ENCODE measurements at places on chromosomes 6 and 20. TPM values are rescaled to one million over a fixed set of nuclear protein-coding genes. Genes with fewer than 3 reads are reported as not detected.

DNA sequence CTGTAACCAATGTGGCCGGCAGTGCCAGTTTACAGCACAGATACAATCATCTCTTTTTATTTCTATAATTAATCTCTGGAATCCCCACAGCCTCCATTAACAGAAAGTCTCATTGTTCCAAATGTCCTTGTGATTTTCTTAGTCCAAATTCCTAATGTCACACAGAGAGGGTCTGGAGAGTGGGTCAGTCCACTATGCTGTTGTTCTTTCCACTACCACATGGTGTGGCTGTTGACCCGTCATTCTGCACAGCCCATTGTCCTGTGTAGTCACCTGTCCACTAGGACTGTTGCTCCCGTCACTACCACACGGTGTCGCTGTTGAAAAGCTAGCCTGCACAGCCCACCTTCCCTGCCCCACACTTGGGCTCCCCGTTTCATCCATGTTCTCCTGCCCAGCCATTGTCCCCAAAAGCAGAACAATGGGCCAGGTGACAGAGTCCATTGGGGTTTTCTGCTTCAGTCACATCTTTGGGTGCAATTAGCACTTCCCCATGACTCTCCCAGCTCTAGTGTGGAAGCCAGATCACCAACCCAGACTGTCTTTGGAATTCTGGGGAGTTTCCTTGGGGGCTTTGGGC is 8.6 kb upstream of the LBP start:
- no peak for DNase-seq

- DNase-seq, result no peak
These were observed 31.3 kb upstream of the HEY2 start for GRCh38 chr6:125718109-125718508.

DNA sequence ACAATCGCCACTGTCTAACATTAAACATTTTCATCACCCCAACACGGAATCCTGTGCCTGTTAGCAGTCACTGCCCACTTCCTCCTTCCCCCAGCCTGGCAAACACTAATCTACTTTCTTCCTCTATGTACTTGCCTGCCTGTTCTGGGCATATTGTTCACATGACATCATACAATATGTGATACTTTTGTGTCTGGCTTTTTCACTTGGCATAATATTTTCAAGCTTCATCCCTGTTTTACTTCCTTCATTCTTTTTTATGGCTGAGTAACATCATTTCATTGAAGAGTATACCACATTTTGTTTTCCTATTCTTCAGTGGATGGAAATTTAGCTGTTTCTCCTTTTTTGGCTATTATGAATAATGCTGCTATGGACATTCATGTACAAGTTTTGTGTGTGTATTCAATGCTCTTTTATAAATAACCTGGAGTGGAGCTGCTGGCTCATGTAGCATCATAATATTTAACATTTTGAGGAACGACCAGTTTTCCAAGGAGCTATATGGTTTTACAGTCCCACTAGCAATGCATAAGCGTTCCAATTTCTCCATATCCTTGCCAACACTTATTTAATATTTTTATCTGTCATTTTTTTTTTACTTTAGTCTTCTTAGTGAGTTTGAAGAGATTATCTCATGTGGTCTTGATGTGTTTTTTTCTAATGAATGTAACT is 360.1 kb downstream of the HDGFL1 start:
- DNase-seq, result no peak

DNA sequence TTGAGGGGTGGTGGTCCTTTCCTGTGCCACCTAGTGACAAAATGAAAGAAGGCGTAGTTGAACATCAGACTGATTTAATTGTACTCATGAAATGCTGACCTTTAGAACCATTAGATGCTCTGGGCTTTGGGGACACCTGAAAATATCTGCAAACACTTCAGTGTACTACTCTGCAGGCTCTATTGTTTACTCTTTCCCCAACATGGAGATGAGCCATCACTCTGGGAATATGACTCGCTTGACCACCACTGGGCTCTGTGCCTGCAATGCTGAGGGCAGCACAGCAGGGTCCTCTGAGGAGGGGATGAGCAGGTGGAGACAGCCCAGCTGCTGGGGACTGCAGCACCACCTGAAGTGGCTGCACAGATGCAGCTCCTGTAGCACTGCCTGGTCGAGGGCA is 74.8 kb upstream of the SLC24A3 start:
- no peak for DNase-seq

DNA sequence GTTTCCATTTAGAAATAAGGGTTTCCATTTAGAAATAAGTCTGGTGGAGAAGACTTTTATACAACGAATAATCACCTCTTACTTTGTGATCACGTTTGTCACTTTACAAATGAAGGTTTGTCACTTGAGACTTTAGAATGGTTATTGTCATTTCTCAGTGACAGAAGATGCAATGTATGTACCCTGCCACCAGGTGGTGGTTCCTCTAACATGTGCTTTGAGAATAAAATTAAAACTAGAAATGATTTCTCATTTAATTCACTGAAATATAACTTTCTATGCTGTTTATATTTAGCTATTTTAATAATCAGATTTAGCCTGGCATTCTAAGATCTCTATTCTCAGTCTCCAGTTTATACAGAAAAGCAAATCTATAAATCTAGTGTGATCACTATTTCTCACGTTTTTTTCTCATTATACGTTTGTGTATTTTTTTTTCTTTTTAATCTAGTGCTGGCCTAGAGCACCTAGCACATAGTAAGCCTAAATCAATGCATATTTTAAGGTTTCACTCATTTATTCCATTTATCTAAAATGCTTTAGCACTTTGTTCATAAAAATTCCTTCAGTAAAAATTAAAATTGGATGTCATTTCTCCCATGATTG is 57.4 kb upstream of the TFAP2D start:
- no peak for DNase-seq

DNA sequence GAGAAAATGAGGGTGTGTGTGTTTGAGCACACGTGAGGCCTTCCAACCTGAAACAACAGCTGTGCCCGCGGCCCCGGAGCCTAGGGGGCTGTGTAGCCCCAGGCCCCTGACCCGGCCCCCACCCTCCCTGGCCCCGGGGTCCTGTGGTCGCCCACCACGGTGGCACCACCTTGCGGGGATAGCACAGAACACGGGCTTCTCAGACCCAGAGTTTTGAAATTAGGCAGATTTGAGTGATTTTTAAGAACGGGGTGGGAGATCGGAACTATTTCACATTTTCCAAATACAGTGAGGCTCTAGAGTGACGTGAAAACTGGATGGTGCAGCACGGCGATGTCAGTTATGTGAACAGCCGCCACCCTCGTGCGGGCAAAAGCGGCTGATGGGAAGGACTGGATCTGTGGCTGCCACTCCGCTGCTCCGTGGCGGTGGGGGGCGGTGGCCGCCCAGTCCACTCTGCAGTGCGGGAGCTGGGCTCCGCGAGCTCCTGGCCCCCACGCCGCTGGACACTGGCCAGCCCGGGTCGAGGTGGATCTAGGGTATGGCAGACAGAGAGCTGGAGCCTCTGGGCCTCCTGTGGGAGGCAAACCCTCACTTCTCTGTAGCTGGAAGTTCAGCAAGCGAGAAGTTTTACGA is 17.3 kb upstream of the BHLHE23 start:
- DNase-seq, result no peak

DNA sequence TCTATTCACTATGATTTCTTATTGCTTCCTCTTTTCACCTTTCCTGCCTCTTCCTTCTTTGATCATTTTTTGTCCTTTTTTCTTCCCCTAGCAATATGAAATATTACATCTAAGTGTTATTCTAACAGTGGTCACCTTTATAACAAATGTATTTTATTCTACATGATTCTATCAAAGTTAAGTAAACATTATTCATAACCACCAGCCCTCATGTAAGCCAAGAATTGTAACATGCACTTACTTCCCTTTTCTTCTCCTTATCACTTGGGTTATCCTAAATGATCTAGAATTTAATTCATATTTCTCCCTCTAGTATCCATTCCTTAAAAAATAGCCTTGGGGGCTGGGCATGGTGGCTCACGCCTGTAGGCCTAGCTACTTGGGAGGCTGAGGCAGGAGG is 88.3 kb upstream of the SLC22A23 start:
- no peak for DNase-seq

GRCh38 chr6:15511248-15512125 is 151.3 kb downstream of the DTNBP1 start:
- DNase-seq, result no peak

DNA sequence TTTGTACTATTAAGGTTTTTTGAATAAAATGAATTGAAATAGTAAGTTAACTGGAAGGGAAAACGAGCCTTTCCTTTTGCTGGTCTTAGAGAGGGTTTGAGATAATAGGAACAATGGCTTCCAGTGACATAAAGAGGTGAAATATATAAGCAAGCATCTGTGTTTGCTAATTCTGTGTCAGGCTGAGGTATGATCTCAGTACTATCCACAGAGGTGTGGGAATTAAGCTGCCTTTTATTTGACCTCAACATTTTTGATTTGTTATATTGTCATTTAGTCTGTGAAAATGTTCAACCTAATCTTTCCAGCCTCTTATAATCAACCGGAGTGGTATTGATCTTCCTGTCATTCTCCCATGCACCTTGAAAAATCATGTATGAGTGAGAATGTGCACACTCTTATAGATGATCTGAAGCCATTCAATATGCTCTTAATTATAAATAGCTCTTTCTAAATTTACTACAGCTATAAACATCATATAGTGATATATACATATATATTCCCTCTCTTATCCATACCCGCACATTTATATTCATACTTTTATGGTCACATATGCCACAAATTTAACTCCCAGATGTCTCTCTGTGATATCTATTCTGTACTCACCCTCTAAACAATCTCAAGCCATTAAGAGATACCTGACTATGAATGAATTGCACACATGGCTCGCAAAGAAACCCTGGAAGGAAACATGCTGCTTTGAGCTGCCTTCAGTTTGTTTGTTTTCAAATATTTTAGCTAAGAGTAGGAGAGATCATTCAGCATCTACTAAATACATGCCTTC is 754.7 kb upstream of the NRSN1 start:
- DNase-seq, result no peak

DNA sequence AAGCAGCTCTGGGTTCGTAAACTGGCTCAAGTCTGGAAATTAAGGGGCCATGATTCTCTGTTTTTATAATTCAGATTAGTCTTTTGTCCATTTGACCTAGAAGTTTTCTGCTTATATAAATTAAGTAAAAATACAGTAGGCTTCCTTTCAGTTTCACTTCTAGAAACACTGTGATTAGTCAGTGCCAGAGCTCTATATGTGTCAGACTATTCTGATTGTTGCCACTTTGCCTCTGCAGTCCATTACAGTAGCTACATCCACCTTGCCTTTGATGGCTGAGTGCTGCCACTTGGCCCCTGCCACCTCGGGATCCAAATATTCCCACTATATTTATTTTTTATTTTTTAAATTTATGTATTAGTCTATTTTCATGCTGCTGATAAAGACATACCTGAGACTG is 7.9 kb downstream of the ZC2HC1B start:
- DNase-seq, result no peak

- DNase-seq, result no peak
These were observed 202.5 kb downstream of the TFAP2B start for GRCh38 chr6:51021171-51021570.

DNA sequence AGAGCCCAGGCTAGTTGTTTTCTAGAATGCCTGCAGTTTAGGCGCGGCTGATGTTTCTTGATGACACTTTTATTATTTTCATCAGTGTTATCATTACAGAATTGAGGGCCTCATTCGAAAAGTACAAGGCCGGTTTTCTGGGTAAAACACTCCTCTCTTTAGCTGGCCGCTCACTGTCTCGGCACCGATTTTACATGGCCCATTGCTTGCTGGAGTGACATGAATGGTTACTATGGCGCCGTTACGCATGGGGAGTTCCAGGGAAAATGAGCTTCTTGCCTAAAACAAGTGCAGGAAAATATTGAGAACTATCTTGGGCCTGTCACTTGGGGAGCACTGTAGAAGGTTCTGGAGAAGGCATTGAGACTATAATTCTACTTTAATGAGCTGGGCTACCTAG is 317.8 kb downstream of the CDH4 start:
- DNase-seq, result no peak

GRCh38 chr6:137282254-137282653 is 63.1 kb upstream of the IFNGR1 start:
- DNase-seq, result no peak

GRCh38 chr6:43174263-43175112 is 3.4 kb downstream of the SRF start:
- DNase-seq, result peak; percentile 99

DNA sequence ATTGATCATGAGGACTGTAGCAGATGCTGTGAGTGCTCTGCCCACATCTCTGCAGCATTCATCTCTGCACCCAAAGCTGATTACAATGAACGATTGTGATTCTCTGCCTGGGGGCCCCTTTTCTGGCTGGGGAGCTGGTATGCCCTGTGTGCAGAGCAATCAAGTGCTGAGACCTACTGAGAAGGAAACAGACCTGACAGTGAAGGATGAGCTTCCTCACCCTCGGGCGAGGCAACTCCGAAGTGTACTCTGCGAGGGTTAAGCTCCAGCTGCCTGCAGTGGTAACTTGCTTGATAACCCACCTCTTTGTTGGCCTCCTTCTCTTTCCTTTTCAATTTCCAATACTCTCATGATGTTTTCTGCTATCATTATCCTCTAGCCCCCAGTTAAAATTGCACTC is 289.7 kb upstream of the RNF24 start:
- DNase-seq, result no peak

- DNase-seq, result no peak
These were observed at the start of gene SGK1 for GRCh38 chr6:134317471-134318131. Gene SGK1, minus strand, starts transcription at chr6:134318112. Its CDS starts 652 bp downstream, at chr6:134317460.

The GJE1 gene
- not detected for total RNA-seq

The ZBTB46 gene
- 3.8 TPM for total RNA-seq

The ANKRD6 gene
- total RNA-seq, result not detected

The BMP6 gene
- 1.7 TPM for total RNA-seq

The STMND1 gene
- total RNA-seq, result not detected

The SUMO4 gene
- 0.25 TPM for total RNA-seq

The BANF2 gene
- not detected for total RNA-seq

The CST5 gene
- total RNA-seq, result not detected

The BPIFA1 gene
- not detected for total RNA-seq

Measured in SJSA1 (cell line).